ENCODE measurements at places on chromosomes 13 and 19.

GRCh38 chr13:23898101-23898500 lies 799 bp upstream of the C1QTNF9B start:
- H3K27ac ChIP-seq, result no peak overlapping the region
- H3K4me3 ChIP-seq, result no peak overlapping the region
- DNase-seq, result no peak

DNA sequence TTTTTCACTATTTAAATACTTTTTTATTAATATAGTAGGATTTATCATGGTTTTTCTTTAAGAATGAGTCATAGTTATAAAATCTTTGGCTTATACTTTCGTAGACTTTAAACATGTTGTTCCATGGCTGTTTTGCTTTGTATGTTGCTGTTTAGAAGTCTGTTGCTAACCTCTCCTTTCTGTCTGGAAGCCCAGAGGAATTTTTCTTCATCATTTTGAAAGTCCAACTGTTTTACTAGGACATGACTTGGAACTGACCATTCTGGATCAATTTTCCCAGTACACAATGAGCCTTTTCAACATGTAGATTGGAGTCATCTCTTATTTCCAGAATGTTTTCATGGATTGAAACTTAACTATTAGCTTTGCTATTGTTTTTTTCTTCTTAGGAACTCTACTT lies 7.9 kb downstream of the CAB39L start:
- H3K4me1 ChIP-seq, result no peaks in the 10 kb centered on the region
- H3K36me3 ChIP-seq, result peaks cover 3% of the 10 kb centered on the region
- H3K4me3 ChIP-seq, result no peak overlapping the region
- no peaks in the 10 kb centered on the region for H3K27me3 ChIP-seq
- no peak for DNase-seq

DNA sequence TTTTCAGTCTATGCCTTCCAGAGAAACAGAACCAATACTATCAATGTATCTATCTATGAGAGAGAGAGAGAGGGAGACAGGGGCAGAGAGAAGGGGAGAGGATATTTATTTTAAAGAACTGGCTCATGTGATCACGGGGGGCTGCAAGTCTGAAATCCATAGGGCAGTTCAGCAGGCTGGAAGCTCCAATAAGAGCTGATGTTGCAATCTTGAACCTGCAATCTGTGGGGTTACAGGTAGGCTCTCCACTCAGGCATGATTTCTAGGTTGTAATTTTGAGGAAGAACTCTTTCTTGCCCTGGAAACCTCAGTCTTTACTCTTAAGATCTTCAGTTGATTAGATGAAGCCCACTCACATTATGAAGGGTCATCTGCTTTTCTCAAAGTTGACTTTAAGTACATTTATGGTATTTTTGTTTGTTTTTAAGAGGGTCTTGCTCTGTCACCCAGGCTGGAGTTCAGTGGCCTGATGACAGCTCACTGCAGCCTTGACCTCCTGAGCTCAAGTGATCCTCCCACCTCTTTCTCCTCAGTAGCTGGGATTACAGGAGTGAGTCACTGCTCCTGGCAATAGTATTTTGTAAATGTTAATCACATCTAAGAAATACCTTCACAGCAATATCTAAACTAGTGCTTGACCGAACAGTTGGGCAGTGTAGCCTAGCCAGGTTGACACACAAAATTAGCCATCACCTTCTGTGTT lies 376.4 kb downstream of the FGF9 start:
- no peak overlapping the region for H3K4me3 ChIP-seq
- H3K27ac ChIP-seq, result no peak overlapping the region
- no peak for DNase-seq
- peaks cover 21% of the 10 kb centered on the region for H3K4me1 ChIP-seq
- no peaks in the 10 kb centered on the region for H3K36me3 ChIP-seq

- peaks cover 10% of the 10 kb centered on the region for H3K4me1 ChIP-seq
- H3K36me3 ChIP-seq, result peaks cover 5% of the 10 kb centered on the region
- H3K27ac ChIP-seq, result no peak overlapping the region
- H3K27me3 ChIP-seq, result peaks cover 47% of the 10 kb centered on the region
- DNase-seq, result no peak
Measured at GRCh38 chr19:13057147-13057572, 45.5 kb downstream of the LYL1 start.

GRCh38 chr19:35975608-35976214 lies 19.3 kb upstream of the SDHAF1 start:
- no peak overlapping the region for H3K4me3 ChIP-seq
- peaks cover under 1% of the 10 kb centered on the region for H3K27me3 ChIP-seq
- DNase-seq, result no peak
- H3K4me1 ChIP-seq, result peaks cover 3% of the 10 kb centered on the region

DNA sequence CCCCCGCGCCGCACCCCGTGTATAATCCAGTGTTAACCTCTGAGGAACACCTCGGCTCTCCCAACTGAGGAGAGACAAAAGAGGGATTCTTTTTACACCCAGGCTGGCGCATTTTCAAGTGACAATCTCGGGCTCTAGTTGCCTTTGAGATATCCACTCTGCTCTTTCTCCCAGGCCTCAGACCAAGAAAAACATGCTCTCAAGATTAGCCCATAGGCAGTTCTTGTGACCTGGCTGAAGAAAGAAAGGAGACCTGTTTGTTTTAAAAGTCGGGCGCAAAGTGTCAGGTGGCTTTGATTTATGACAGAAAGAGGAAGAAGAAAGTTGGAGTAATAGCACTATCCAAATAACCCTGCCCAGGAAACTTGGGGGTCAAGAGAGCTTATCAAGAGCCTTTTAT lies 27.3 kb downstream of the SHISA2 start:
- no peaks in the 10 kb centered on the region for H3K4me1 ChIP-seq
- DNase-seq, result no peak
- no peaks in the 10 kb centered on the region for H3K36me3 ChIP-seq
- no peak overlapping the region for H3K27ac ChIP-seq
- H3K4me3 ChIP-seq, result no peak overlapping the region

- peaks cover 5% of the 10 kb centered on the region for H3K27me3 ChIP-seq
- H3K27ac ChIP-seq, result no peak overlapping the region
- H3K4me3 ChIP-seq, result no peak overlapping the region
Measured at GRCh38 chr13:38970380-38971051, 20.1 kb downstream of the STOML3 start.
